ENCODE measurements at places on chromosomes 1 and 21.
A peak's percentile ranks its signal among the peaks of the same experiment; 100 is the strongest.

DNA sequence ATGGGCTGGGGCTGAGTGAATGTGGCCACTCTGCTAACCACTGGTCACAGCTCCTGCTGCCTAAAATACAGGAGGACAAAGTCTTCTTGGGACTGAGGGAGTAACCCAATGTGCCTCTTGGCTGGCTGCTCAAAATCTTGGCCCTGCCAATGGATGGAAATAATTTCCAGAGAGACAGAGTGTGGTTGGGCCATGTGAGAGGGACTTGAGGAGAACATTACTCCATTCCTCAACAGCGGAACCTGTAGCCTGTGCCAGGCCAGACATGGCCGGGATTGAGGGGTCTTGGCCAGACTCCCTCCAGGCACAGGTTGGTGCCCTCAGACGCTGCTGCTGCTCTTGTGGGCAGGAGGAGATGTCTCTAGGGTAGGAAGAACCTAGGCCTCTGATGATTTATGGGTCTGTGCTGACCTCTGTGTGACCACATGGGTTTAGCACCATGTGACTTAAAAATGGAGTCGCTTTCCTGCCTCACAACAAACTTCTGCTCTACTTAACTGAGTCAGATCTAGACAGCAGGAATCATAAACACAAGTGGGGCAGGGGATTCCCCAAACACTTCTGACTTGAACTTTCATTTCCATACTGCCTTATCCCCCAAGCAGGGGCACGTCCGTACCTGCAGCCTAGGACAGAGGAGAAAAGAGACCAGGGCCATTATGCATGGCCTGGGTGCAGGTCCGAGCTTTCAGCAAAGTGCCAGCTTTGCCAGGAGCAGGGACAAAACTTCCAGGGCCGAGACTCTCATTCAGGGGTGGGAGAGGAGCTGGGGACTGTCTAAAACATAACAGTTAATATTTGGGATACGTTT is 79.2 kb downstream of the CD34 start:
- DNase-seq = no peak

GRCh38 chr21:43967981-43968380 is 44.1 kb upstream of the TRAPPC10 start:
- DNase-seq = no peak

DNA sequence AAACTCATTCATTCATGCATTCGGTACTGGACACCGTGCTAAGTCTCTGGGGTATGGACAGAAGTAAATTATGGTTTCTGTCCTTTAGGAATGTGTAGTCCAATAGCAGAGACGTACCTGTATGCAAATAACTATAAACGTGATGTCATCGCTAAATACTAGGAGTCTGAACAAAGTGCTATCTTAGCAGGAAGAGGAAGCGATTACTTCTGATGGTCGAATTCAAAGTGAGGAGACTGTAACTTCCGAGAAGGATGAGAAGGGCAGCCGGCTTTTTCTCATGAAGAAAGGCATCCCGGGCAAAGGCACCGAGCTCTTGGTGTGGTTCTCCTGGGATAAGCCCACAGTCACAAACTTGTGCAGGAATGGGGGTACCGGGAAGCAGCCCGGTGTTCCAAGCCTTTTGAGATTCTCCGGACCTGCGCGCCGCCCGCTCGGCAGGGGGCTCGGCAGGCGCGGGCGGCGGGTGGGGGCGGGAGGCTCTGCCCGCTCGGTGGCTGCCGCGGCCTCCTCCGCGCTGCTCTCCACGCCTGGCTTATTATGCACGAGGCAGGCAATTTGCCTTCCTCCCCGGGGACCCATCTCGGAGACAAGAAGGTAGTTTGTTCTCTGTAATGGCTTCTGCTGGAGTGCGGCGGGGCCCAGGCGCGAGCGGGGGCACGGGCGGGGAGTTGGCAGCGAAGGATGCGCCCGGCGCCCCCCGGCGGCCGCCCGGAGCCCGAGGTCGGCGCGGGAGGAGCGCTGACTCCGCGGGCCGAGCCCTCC is 67.5 kb upstream of the CD1D start:
- DNase-seq = peak; percentile 77

DNA sequence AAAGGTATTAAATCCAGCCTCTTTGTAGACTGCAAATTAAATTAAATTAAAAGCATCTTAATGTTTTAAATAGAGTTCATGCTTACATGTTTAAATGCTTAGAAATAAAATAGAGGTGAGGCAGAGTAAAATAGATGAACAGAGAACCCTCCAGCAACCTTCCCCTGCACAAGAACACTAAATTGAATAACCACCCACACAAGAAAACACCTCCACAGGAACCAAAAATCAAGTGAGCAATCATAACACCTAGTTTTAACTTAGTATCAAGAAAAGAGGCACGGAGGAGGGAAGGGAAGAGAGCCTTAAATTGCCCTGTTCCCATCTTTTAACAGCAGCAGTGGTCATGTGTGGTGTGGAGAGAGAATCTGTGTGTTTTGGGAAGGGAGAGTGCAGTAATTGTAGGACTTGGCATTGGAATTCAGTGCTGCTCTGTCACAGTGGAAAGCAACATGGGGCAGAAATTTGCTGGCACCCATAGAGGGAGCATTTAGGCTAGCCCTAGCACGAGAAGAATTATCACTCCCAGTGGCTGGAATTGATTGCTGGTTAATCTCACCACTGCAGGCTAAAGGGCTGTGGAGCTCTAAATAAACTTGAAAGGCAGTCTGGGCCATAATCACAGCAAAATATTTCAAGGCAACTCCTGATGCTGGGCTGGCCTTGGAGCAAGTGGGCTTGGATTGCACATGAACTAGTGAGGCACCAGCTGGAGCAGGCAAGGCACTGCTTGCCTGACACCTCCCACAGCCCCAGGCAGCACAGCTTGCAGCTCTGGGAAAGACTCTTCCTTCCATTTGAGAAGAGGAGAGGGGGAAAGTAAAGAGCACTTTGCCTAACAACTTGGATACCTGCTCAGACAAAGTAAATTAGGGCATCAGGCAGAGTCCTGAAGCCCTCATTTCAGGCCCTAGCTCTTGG is 1478.8 kb downstream of the NCAM2 start:
- no peak for DNase-seq
